ENCODE measurements at places on chromosomes 2 and 18.

DNA sequence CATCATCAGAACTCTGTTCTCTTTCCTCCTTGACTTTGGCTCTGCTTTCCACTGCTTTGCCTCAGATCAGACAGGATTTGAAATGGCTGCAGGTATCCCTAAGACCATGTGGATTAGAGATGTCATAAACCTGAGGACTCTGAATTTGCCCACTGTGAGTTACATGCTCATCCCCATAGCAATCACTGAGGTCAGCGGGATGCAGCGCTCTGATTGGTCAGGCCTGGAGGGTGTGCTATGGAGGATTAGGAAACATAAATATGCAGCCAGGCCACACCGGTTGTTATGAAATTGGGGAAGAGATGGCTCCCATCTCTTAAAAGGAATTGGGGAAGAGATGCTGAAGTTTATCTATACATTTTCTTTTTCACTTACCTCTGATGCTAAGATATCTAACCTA, 73.7 kb upstream of the DNAJC10 start:
- DNase-seq, result no peak

DNA sequence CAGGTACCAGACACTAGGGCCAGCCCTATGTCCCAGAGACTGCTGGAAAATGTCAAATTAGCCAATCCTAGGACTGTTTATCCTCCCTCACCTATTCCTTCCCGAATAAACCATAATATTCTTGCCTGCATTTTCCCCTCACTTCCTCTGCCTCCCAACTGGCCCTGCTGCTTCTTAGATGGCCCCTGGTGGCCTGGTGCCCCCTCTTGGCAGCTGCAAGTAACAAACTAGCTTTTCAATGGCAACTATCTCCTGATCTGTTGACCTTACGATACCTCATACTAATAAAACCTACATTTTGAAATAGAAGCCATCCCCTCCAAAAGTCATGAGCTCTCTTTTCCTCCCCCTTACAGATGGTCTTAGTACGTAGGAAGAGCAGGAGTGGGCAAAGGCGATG, 132.0 kb downstream of the ALPK2 start:
- DNase-seq, result no peak

DNA sequence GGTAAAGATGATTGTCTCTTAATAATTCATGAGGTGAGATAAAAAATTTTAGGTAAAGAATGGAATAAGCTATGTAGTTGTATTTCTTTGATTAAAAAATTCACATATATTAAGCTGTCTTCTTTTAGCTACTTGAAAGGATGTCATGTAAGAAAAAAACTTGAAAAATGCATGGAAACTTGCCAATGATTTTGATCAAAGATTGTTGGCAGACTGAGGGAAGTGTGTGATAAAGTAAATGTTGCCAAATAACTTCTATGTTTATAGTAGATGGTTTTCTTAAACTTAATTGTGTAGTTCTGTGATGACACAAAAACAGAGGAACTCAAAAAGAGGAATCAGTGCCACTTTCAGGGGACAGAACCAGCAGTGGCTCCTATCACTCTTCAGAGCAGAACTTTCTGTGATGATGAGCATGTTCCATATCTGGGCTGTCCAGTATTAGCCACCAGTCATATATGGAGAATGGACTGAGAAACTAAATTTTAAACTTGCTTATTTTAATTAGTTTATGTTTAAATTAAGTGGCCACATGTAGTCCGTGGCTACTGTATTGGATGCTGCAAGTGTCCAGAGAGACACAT, 51.9 kb upstream of the SLC38A11 start:
- DNase-seq, result no peak

DNA sequence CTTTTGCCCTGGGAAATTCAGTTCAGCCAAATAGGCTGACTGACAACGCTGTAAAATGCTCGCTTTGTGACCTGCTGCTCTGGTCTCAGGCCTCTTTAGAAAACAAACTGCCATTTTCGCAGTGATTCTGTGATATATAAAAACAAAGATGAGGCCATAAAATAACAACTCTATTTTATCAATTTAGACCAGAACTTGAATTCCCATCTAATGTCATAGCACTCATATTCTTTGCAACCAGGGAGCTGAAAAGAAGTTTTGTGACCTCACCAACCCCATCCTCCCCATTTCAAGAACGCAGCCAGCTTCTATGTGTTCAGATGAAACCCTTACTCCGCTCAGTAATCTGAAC, 40.3 kb downstream of the TCF4 start:
- DNase-seq, result no peak

GRCh38 chr2:25197336-25198208, 29.2 kb upstream of the POMC start:
- DNase-seq, result no peak

DNA sequence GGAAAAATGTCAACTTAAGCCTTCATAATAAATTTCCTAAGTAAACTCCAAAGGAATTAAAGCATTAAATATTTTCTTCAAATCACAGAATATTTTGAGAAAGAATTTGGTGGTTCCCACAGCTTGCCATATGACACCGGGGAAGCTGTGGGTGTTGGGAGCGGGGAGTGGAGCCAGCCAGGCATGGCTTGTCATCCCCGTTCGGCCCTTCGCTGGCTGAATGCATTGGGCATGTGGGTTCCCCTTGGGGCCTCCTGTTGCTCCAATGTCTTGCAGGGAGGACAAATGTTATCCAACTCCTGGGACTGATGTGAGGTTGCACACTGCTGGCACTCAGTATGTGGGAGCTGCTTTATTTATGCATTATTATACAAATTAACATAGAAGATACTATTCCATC, 18.6 kb downstream of the NGEF start:
- no peak for DNase-seq

GRCh38 chr2:239326831-239327535, 73.8 kb downstream of the HDAC4 start:
- DNase-seq, result peak; percentile 58

GRCh38 chr18:1498216-1498615, 593.5 kb downstream of the ADCYAP1 start:
- DNase-seq, result no peak

DNA sequence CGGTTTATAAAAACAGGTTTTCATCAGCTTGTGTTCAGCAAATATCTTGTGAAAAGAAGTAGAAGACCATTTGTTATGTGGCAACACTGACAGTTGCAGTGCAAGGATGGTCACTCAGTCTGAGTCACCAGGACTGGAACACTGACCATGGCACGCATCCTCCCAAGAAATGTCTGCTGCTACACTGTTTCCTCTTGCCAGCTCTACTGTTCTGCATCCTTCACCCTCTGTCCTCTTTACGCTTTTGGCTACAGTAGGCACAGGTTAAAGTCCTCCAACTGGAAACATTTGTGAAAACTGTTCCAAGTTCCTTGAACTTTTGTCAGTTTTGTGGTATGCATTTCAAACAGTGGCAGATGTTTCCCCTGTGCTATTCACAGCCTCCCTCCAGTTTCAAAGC, 39.4 kb downstream of the OSR1 start:
- no peak for DNase-seq

DNA sequence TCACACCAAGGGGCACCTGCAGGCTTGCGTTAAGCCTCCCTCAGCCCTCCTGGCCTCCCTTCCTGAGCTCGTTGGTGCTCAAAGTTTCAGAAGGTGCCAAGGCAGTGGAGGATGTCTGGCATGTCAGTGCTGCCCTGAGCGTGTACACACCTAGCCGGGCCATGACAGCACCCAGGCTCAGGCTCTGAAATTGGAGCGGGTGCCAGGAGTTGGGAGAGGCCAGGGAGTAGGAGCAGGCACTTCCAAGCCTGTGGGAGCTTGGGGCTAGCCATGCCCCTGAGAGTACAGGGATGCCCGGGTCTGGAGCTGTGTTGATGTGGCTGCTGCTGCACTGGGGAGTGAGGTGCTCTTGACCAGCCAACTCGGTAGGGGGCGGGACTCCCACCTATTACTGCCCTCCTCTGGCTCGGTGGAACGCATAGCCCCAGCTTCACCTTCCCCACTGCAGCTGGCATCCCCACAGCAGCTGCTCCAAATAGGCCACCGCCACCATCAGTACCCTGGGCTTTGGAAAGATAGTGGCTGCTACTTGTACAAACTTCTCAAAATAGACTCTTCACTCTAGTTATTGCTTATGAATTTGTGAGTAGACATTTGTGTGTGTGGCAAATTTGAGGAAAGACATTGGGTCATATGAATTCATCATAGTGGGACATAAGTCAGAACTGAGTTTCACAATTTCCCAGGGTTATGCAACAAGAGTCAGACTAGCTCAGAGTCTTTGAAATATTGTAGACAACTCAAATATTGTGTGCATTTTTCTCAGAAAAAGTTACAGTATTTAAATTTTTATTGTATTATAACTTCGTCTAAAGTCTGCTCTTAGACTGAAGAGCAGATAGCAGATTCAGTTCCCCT, 6.8 kb upstream of the PCARE start:
- DNase-seq, result no peak
